ENCODE measurements at places on chromosomes 11 and 22.
A peak's percentile ranks its signal among the peaks of the same experiment; 100 is the strongest.

GRCh38 chr11:71434576-71435130, 13.5 kb downstream of the DHCR7 start:
- no peak for DNase-seq

GRCh38 chr11:114556135-114556534, 3.5 kb downstream of the NXPE1 start:
- DNase-seq, result no peak

DNA sequence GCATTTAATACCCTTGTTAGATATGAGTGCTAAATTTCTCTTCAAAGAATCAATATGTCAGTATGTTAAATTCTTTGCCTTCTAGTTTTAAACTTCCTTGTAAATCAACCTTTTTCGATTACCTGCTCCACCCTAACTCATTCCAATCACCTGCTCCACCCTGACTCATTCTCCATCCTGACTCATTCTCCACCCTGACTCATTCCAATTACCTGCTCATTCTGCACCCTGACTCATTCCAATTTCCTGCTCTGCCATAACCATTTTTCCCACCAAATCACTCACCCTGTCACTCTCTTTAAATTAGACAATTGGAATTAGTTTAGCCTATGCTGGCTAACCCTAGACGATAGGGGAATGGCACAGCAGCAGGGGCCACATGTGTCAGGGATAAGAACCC, 519.5 kb upstream of the LRRC4C start:
- DNase-seq, result no peak

DNA sequence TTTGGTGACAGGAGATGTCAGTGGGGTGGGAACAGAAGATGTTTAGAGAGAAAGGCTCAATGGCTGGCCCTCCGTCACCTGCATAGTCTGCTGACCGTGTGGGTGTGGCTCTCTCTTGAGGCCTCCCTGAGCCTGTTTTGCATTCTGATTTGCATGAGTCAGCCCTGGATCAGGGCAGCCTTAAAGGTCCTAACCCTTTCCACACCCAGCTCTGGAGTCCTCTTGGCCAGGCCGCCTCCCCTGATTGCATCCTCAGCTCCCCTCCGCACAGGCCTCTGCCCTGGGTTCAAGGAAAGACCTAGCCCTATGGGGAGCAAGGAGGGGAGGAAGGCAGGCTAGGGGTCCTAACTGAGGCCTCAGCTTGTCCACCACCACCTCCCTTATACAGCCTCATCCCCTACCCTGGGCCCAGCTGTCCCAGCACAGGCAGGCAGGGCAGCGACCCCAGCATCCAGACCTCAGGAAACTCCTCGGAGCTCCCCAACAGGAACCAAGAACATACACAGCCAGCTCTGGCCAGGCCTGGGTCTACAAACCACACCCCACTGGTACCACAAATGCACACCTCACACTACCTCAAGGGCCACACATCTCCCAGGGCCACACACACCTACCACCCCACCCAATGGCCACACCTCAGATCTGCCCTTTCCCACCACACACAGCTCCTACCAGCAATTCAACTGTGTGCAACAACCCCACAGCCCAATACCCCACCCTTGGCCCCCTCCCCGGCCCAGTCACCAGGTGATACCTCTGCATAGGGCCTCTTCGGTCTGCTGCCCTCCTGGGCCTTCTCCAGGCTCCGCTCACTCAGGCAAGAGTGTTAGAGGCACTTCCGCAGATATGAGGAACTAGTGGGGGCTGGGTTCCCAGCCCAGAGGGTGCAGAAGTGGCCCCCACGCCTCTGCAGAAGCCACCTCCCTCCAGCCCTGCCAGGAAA, 13.7 kb downstream of the ARAP1 start:
- no peak for DNase-seq

- no peak for DNase-seq
These were observed 44.5 kb upstream of the DKK3 start for GRCh38 chr11:12052676-12053605.

DNA sequence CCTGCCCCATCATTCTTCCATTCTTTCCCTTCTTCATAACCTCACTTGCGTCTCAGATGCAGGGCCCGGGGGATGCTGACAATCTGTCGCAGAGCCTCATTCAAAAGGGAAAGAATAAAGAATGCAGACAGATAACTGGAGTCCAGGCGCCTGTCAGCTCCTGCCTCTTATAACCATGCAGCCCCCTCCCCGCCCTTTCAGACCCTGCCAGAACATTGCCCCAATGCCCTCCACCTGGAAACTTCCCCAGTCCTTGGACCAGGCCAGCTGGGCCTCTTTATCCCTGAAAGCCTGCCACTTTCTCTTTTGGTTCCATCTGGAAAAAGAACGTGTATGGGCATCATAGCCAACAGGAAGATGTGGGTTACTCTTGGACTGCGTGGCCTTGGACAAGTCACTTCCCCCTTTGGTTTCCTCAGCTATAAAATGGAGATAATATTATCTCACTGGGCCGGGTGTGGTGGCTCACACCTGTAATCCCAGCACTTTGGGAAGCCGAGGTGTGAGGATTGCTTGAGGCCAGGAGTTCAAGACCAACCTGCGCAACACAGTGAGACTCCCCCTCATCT, 2.1 kb upstream of the TCF20 start:
- DNase-seq, result no peak

DNA sequence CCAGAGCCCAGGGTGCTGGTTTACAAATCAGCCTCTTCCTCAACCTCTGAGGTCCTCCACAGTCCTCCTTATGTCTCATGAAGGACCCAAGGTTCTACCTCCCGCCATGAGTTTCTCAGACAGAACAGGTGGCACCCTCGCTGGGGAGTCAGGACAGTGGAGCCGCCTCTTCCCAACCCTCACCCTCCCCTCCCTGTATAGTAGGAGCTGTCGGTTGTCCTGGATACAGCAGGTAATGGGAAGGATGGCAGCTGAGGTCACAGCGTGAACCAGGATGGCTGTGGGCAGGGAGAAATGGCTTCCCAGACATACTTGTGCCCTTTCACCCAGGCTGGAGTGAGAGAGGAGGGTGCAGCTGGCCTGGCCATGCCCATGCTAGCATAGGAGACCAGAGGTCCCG, 134.6 kb downstream of the CHST1 start:
- DNase-seq, result no peak

- peak; percentile 51 for DNase-seq
These were observed 9.5 kb downstream of the HARBI1 start for GRCh38 chr11:46607516-46607915.
